ENCODE measurements at places on chromosomes 1 and 21.
A peak's percentile ranks its signal among the peaks of the same experiment; 100 is the strongest.

DNA sequence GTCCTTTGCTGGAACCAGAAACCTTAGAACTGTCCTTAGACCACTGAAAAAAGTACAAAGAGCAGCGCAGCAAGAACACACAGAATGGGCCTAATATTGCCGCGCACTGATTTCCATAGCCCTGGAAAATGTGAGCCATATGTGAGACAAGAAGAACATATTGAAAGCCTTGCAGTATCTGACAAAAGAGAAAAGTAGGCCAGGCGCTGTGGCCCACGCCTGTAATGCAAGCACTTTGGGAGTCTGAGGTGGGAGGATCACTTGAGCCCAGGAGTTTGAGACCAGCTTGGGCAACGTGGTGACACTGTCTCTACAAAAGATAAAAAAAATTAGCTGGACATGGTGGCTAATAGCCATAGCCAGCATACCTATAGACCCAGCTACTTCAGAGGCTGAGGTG, 300.7 kb downstream of the RYR2 start:
- no peak for DNase-seq

DNA sequence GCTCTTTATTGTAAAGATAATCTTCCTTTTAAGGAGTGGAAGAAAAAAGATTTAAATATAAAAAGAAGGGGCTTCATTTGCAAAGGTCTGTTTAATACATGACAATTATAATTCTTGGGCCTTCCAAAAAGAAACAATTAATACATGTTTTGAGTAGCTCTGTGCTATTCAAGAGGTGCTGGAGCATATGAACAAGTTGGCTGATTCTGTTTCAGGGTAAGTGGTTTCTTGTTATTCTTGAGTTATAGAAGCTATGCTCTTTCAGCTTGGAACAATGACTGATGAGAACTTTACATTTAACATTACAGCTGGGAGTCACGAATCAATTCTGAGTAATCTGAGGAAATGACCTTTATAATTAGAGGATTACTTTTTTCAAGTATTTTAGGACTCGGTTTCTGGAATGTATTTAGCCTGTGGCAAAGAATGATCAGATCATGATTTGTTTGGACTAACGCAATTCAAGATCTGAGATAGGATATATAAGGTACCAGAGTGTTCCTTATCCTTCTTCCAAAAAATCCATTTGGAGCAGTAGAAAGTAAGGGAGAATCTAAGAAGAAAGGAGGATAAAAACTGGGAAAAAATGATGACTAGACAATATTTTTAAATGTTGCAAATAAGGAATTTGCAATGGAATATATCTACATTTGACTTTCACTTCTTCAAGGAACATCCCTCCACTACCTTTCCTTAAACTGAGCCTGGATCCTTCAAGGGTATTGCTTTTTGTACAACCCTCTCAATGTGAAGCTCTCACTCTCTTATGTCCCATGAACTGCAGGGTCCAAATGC, 77.1 kb upstream of the KCTD3 start:
- DNase-seq, result no peak

DNA sequence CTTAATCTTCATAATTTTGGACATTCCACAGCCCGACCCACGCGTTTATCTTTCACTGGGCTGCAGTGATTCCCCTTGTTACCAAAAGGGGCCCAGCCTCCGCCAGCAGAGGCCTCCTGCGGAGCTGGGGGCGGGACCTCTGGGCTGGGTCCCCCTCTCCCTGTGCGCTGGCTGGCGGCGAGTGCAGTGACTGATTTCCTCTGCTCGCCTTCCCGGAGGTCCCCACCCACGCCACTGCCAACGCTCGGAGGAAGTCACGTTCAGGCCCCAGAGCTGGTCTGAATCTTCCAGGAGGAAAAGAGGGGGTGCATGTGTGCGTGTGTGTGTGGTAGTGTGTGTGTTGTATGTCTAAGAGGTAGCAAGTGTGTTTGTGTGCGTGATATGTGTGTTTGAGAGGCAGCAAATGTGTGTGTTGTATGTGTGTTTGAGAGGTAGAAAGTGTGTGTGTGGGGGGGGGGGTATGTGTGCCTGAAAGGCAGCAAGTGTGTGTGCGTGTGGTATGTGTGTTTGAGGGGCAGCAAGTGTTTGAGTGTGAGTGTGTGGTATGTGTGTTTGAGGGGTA, 35.0 kb upstream of the JAK1 start:
- DNase-seq, result peak; percentile 70

- DNase-seq, result no peak
Measured at GRCh38 chr1:83077411-83077810, 921.5 kb downstream of the TTLL7 start.

- DNase-seq, result no peak
Measured at GRCh38 chr1:18137759-18138345, 30.3 kb downstream of the IGSF21 start.

DNA sequence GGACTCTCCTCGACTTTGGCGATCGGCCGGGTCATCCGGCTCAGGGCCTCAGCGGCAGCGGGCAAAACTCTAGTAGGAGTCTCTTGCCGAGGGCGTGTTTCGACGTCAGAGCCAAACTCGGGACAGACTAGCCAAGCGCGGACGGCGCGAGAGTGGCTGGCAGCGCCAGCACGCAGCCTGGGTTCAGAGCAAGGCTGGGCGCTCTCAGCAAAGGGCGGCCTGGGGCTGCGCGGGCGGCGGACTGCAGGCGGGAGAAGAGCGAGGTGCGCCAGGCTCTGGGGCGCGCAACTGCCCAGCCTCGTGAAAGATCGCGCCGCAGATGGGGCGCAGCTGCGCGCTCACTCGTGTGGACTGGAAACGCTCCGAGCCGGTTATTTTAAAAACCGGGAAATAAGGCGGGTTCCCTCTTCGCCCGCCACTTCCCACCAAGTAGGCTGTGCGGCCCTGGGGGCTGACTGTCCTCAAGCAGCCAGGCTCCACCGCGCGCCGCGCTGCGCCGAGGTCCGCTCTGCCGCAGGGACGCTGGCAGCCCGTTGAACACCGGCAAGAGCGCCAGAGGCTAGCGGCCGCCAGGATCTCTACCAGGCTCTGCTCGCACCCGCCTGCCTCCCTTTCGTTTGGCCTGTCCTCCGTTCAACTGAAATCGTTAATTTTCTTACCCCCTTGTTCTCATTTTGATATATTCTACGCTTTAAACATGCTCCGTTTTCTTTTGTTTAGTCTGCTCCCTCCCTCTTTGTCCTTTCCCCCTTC, 2.4 kb downstream of the ALX3 start:
- no peak for DNase-seq

DNA sequence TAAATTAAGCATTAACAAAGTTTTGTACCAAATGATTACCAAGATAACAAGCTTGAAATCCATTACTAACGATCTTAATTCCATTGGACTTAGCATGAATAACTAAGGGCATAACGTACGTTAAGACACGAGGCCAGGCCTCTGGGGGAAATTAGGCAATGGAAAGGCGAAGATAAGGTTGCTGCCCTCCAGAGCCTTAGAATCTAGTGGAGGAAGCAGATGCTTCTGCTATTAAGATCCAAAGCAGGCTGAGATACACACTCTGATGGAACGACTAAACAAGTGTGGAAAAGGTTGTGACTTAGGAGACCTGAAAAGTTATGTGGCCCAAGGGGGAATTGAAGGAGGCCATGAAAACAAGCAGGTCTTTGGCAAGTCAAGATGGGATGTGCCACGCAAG, 6.0 kb downstream of the AKNAD1 start:
- DNase-seq, result no peak

GRCh38 chr1:22808186-22808675, 97.6 kb downstream of the EPHB2 start:
- no peak for DNase-seq

- no peak for DNase-seq
Measured at GRCh38 chr1:101431956-101432510, 195.2 kb downstream of the S1PR1 start.

DNA sequence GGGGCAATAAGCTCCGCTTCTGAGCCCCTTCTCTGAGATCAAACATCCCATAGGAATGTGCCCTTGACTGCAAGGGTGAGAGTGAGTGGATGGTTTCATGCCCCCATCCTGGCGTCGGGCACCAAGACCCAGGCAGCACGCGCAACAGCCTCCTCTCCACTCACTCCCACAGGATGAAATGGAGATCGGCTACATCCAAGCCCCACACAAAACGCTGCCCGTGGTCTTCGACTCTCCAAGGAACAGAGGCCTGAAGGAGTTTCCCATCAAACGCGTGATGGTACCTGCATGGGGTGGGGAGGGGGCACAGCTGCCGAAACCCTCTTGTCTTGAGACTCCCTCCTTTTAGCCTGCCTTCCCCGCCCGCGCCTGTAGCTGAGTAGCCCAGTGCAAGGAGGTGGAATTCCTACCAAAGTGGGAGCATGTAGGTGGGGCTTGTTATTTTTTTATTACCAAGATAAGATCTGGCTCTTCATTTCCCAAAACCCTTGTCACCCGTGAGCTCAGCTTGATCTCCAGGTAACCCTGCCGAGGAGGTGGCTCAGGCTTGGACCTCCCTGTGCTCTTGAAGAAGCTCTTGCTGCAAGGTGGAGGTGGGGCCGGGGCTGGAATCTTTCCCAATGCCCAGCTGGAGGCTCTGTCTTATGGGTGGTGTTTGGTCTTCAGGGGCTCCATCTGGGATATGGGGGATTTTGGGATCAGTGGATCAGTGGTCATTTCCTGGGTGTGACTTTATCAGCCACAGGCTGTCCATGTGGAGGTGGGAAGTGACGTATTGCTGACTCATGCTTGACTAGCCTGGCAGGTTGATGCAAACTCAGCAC, 24.0 kb upstream of the PADI6 start:
- no peak for DNase-seq

DNA sequence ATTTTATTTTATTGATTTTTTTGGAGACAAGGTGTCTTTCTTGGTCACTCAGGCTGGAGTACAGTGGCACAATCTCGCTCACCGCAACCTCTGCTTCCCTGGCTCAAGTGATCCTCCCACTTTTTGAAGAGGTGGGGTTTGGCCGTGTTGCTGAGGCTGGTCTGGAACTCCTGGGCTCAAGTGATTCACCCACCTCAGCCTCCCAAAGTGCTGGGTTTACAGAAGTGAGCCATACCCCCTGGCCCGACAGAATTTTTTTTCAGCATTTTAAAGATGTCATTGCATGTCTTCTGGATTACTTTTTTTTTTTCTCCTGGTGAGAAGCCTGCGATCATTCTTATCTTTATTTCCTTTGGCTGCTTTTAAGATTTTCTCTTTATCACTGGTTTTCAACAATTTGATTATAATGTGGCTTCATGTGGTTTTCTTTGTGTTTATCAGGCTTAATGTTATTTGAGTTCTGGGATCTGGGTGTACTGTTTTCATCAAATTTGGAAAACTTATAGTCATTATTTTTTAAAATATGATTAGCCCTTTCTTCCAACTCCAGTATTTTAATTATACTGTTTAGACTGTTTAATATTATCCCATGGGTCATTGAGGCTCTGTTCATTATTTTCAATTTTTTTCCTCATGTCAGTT, 23.1 kb upstream of the PTBP2 start:
- no peak for DNase-seq

DNA sequence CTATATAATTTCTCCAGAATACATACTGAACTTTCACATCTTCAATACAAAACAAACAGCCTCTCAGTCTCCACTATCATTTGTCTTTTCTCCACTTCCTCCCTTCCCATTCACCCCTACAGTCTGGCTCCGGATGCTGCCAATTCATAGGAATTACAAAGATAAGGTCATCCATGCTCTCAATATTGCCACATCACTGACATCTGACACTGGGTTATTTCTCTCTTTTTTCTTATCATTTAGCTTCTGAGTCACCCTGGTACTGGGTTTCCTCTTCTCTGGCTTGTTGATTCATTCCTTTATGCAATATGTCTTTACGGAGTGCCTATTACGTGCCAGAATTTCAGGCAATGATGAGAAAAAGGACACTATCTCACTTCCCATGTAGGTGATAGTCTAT, 3.1 kb upstream of the SH3BP5L start:
- DNase-seq, result no peak

GRCh38 chr1:193979219-193979618, 792.8 kb upstream of the B3GALT2 start:
- DNase-seq, result no peak

DNA sequence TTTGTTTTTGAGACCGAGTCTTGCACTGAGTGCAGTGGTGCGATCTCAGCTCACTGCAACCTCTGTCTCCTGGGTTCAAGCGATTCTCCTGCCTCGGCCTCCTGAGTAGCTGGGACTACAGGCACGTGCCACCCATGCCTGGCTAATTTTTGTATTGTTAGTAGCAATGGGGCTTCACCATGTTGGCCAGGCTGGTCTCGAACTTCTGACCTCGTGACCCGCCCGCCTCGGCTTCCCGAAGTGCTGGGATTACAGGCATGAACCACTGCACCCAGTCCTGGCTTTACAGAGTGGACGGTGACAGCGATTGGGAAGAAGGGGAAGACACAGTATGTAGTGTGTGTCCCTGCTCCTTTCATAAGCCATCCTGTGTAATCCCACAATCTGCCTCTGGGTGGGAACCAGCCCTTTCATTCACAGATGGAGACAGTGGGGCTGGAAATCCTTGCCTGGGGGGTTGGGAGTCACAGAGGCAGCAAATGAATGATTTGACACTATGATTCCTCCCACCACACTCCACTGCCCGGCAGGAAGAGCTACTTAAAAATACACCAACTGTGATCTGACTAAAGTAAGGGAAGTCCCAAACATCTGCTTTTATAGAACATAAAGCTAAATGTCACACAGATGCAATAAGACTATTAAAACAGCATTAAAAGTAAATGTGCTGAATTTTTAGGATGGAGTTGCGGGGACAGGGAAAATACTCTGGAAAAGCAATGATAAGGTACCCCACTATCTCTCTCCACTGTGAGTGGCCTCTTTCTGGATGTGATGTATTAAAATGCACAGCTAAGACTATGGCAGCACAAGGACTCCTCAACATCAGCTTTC, 4.5 kb downstream of the PARP1 start:
- no peak for DNase-seq

- DNase-seq, result no peak
Measured at GRCh38 chr1:41749991-41750745, 168.6 kb downstream of the HIVEP3 start.

Measured in left forelimb (tissue), 1 donor.